ENCODE measurements at places on chromosomes 13 and 19. TPM values are rescaled to one million over a fixed set of nuclear protein-coding genes. Genes with fewer than 3 reads are reported as not detected.
A peak's percentile ranks its signal among the peaks of the same experiment; 100 is the strongest.

- H3K27ac ChIP-seq, result no peak overlapping the region
- H3K27me3 ChIP-seq, result no peaks in the 10 kb centered on the region
- DNase-seq, result no peak
- H3K36me3 ChIP-seq, result no peaks in the 10 kb centered on the region
- H3K4me3 ChIP-seq, result no peak overlapping the region
These were observed 111.2 kb upstream of the SGCG start for GRCh38 chr13:23069566-23069965.

DNA sequence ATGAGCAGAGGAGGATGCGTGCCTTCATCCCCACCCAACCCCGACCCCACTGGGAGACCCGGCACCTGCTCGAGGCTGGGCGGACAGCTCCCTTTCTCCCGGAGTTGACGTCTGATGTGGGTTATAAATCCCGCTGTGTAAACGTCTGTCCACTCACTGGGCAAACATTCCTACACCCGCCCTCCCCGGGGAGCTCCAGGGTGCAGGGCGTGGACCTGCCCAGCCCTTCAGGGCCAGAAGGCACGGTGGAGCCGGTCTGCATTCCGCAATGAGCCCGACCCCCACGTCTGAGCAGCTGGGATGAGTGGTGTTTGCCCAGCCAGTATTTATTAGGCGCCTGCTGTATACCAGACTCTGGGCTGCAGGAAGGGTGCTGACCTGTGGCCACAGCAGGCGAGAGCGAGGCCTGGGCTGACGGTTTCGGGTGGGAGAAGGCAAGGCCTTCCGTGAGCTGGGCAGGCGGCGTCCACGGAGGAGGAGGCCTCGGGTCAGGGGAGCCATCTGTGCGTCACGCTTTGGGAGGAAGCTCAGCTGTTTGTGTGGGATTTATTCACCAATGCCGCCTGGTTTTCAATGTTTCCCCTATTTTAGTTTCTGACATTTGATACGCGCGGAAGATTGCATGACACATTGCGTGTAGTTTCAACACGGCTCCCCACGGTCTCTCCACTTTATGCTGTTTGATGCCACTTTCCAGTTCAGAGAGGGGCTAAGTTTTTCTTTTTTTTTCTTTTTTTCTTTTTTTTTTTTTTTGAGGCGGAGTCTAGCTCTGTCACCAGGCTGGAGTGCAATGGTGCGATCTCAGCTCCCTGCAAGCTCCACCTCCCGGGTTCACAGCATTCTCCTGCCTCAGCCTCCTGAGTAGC is 2.0 kb downstream of the MISP start:
- no peak overlapping the region for H3K27ac ChIP-seq
- no peaks in the 10 kb centered on the region for H3K4me1 ChIP-seq
- H3K36me3 ChIP-seq, result no peaks in the 10 kb centered on the region
- no peaks in the 10 kb centered on the region for H3K27me3 ChIP-seq
- no peak for DNase-seq
- no peak overlapping the region for H3K4me3 ChIP-seq

DNA sequence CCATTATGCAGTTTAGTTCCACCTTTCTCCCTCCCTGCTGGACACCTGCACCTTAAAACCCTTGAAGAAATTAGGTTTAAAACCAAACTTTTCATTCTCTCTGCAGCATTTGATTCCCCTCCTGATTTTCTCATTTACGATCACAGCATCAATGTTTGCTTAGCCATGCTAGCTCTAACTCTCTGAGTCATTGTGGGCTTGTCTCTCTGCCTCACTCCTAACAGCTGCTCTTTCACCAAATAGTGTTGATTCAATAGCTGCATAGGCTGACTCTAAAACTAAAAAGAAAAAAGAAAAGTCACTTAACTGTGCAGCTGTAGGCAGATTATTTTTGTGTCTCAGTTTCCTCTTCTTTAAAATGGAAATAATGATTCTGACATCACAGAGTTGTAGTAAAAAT is 1124.9 kb downstream of the DIAPH3 start:
- no peaks in the 10 kb centered on the region for H3K4me1 ChIP-seq
- H3K27me3 ChIP-seq, result no peaks in the 10 kb centered on the region
- H3K36me3 ChIP-seq, result no peaks in the 10 kb centered on the region
- no peak overlapping the region for H3K4me3 ChIP-seq
- H3K27ac ChIP-seq, result no peak overlapping the region

DNA sequence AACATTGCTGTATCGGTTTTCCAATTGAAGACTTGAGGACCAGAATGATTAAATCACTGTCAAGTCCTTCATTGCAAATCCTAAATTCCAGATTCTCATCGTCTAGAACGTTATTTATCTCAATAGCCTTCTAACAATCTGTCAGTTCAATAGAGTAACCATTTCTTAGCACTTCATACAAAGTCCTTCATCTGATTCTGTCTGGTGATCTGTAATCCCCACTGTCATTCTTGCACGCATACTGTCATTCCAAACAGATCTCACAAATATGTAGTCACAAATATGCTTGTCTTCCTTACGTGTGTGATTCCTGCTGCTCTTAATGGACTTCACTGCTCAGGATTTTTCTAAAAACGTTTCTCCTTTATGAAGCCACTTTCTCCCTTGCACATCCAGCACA is 1197.5 kb downstream of the EFNB2 start:
- no peaks in the 10 kb centered on the region for H3K4me1 ChIP-seq
- no peak overlapping the region for H3K4me3 ChIP-seq
- H3K27me3 ChIP-seq, result no peaks in the 10 kb centered on the region
- no peak for DNase-seq
- no peak overlapping the region for H3K27ac ChIP-seq

DNA sequence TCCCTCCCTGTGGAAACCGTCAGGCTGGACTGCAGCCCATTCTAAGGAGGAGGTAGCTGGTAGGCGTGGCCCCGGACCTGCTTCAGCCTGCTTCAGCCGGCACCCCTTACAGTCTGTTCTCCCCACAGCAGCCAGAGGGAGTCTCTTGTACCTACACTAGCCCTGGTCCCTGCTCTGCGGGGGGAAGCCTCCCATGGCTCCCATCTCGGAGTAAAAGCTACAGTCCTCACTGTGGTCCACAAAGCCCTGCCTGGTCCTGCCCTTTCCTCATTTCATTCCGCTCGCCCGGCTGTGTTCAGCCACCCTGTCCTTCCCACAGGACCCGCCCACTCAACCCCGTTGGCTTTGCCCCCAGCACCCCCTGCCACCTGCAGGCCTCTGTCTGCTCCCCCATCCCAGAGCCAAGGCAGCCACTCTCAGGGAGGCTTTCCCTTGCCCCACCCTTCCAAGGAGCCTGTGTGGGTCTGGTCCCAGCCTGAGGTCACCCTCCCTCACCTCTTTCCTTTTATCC is 1.3 kb downstream of the PGLYRP1 start:
- H3K36me3 ChIP-seq, result no peaks in the 10 kb centered on the region
- H3K27ac ChIP-seq, result no peak overlapping the region
- H3K4me3 ChIP-seq, result no peak overlapping the region
- no peaks in the 10 kb centered on the region for H3K4me1 ChIP-seq
- peaks cover 6% of the 10 kb centered on the region for H3K27me3 ChIP-seq

- H3K36me3 ChIP-seq, result no peaks in the 10 kb centered on the region
- H3K27me3 ChIP-seq, result no peaks in the 10 kb centered on the region
- no peak for DNase-seq
- no peak overlapping the region for H3K4me3 ChIP-seq
- H3K27ac ChIP-seq, result no peak overlapping the region
These were observed 121.4 kb downstream of the NUFIP1 start for GRCh38 chr13:44867825-44868224.

DNA sequence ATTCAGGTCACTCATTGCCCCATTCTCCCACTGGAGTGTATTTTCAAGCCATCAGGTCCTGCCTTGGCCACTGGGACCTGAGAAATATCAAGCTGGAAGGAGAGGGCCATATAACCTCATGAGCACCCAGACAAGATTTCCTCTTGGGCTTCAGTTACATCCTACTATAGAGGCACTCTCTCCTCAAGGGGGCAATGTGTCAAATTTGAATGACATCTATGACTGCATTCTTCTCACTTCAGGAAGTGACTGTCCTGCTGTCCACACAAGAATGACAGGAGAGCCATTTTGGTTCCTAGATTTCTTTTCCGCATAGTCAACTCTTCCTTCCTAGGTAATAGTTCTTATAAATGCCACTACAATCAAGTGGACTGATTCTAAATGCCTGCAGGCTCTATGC is 416.2 kb downstream of the DIAPH3 start:
- H3K27ac ChIP-seq, result no peak overlapping the region
- H3K4me1 ChIP-seq, result no peaks in the 10 kb centered on the region
- no peaks in the 10 kb centered on the region for H3K36me3 ChIP-seq
- no peak for DNase-seq
- no peaks in the 10 kb centered on the region for H3K27me3 ChIP-seq

GRCh38 chr19:29260477-29261317 is 47.7 kb upstream of the UQCRFS1 start:
- DNase-seq, result no peak
- no peak overlapping the region for H3K27ac ChIP-seq
- no peaks in the 10 kb centered on the region for H3K27me3 ChIP-seq

DNA sequence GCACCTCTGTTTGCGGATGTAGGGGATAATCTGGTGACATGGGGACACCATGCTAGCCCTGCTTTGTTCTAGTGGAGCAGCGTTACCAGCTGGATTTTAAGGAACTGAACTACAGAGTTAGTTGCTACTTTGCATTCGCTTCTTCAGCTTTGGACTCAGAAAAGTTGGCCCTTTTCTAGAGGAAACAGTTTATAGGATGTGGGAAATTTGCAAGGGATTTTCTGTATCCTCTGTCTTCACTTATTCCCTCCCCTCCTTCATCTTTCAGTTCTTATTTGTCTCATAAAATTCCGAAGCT is 2.1 kb downstream of the GATAD2A start:
- no peak for DNase-seq
- H3K27me3 ChIP-seq, result no peaks in the 10 kb centered on the region
- no peaks in the 10 kb centered on the region for H3K4me1 ChIP-seq
- peak overlapping the region; percentile 75 for H3K27ac ChIP-seq

GRCh38 chr13:81117416-81117815 is 776.5 kb upstream of the SPRY2 start:
- H3K4me1 ChIP-seq, result no peaks in the 10 kb centered on the region
- no peak for DNase-seq
- no peak overlapping the region for H3K27ac ChIP-seq
- H3K36me3 ChIP-seq, result no peaks in the 10 kb centered on the region

DNA sequence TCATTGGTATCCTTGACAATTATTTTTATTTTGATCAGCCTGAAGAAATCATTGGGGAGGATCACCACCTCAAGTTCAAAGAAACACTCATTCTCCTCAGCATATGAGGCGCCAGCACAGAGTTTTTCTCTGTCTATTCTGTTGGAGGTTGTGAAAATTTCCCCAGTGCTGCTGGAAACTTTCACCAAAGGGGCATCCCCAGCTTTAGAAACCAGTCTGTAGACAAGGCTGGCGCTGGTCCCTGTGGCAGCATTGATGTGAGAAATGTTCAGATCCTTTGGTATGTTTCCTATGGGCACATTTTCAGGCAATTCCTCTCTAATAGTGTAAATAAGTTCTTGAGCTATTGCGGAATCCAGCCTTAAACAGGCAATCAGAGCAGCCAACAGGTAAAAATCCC is 2.1 kb downstream of the PCDH9 start:
- H3K4me3 ChIP-seq, result no peak overlapping the region
- H3K36me3 ChIP-seq, result no peaks in the 10 kb centered on the region
- DNase-seq, result no peak
- H3K27ac ChIP-seq, result no peak overlapping the region

- no peaks in the 10 kb centered on the region for H3K36me3 ChIP-seq
- no peak overlapping the region for H3K27ac ChIP-seq
- H3K27me3 ChIP-seq, result no peaks in the 10 kb centered on the region
- H3K4me3 ChIP-seq, result no peak overlapping the region
- H3K4me1 ChIP-seq, result no peaks in the 10 kb centered on the region
- DNase-seq, result no peak
These were observed 2700.2 kb downstream of the PCDH9 start for GRCh38 chr13:64529874-64530485.

DNA sequence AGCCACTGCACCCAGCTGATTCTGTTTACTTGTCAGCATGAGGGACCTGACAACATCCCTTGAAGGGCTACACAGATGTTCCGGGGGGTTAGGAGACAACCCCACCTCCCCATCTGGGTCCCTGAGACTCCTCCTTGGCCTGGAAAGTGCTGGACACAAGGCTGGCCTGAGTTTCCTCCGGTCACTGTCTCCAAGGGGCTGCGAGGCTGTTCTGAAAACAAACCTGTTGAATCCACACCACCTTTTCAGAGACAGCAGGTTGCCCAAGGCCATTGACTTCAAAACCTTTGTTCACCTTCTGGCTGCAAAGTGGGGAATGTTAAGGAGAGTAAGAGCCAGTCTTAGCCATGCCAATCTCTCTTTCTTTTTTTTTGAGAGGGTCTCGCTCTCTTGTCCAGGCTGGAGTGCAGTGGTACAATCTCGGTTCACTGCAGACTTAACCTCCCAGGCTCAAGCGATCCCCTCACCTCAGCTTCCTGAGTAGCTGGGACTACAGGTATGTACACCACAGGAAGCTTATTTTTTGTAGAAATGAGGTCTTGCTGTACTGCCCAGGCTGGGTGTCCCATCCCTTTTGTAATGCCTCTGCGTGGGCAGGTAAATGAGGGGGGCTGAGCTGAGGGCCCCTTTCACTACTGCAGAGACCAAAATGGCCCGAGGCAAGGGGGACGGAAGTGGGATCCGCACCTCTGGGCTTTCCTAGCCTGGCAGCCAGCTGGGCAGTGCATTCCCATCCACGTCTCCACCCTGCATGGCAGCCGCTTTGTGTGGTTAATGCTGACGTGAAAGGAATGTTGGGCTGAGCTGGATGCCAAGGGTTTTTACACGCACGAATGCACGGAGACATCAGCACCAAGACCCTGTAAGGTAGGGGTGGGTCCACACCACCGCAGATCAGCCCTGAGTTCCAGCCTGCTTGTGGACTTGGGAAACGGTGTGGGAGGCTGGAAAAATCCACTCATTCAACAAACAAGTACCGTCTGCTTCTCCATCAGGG is 1.9 kb upstream of the ZNF628 start:
- no peaks in the 10 kb centered on the region for H3K27me3 ChIP-seq
- no peaks in the 10 kb centered on the region for H3K36me3 ChIP-seq
- H3K4me1 ChIP-seq, result no peaks in the 10 kb centered on the region

DNA sequence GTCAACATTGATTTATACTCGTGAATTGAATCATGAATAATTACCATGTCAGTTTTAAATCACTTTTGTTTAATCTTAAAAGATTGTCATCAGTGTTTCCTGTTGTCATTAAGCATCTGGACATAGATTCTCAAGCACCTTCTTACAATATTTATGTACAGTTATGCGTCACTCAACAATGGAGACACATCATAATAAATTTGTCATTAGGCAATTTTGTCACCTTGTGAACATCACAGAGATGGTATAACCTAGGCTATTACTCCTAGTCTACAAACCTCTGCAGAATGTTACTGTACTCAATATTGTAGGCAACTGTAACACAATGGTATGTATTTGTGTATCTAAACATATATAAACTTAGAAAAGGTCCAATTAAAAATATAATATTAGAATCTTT is 2130.9 kb upstream of the PCDH20 start:
- no peaks in the 10 kb centered on the region for H3K27me3 ChIP-seq
- H3K4me1 ChIP-seq, result no peaks in the 10 kb centered on the region
- no peaks in the 10 kb centered on the region for H3K36me3 ChIP-seq
- H3K4me3 ChIP-seq, result no peak overlapping the region
- H3K27ac ChIP-seq, result no peak overlapping the region

Gene PPP1R13L
- total RNA-seq, result 21.5 TPM

Gene ZNF577
- total RNA-seq, result 1.4 TPM

Gene DHDH
- total RNA-seq, result 0.29 TPM

Gene CYP4F2
- 172 TPM for total RNA-seq

Gene C19orf12
- 62.8 TPM for total RNA-seq

Gene MISP3
- total RNA-seq, result 5.6 TPM

Gene ELAVL3
- not detected for total RNA-seq

Gene ZNF525
- 3.7 TPM for total RNA-seq

Gene KIR3DL2
- total RNA-seq, result not detected

Gene IGFL1
- total RNA-seq, result not detected

Gene ZNF569
- 2.6 TPM for total RNA-seq

Gene ZNF57
- total RNA-seq, result 2.1 TPM

Gene SLC25A41
- not detected for total RNA-seq

Gene ENOX1
- not detected for total RNA-seq

All from right lobe of liver (tissue), 6 donors.